ENCODE measurements at places on chromosomes 5 and 9.

DNA sequence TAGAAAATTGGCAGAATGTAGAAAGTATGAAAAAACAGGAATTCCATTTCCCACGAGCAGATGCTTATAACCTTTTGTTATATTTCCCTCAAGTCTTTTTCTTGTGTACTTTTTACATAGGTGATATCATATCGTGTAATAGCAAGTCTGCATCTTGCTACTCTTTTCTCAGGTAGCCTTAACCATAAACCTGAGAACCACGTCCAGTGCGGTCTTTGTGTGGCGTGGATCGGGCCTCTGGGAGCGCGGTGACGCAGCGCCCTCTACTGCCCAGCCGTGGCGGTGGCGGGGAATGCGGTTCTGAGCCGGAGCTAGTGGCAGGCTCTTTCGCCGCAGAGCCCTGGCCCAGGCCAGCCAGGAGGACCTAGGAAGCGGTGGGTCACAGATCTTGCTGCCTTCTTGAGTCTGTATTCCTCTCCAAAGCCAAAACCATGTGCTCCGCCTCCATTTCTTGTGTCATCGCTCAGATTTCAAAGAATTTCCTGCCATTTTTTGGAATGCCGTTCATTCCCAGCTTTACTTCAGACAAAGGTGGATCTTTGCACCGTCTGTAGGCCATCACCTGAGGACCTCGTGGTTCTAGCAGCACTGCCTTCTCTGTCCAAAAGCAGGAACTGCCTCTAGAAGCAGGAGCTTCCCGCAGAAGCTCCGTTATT, 71.9 kb downstream of the MVB12B start:
- peak; percentile 89 for DNase-seq

GRCh38 chr9:109726119-109726518, 53.9 kb upstream of the PALM2AKAP2 start:
- no peak for DNase-seq

GRCh38 chr9:93317495-93318094, 133.7 kb downstream of the WNK2 start:
- no peak for DNase-seq

- DNase-seq = peak; percentile 23
Observed at GRCh38 chr9:12718482-12719026, 25.4 kb downstream of the TYRP1 start.

DNA sequence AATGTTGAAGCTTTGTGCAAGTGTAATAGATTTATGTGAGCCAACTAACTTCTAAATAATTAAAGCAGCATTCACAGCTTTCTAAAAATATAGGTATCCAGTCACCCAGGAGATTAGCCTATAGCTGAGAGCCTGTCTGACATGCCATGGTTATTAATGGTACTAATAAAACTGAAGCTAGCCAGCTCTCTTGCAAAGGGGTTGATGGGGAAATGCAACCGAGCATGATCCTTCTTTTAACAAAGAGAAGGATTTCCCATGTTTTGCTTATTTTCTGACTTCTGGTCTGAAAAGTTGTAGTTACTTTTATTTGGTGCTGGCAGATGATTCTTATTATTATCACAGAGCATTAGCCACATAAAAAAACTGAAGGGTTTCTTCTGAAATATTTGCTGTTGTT, 488.7 kb upstream of the CYLC2 start:
- no peak for DNase-seq

DNA sequence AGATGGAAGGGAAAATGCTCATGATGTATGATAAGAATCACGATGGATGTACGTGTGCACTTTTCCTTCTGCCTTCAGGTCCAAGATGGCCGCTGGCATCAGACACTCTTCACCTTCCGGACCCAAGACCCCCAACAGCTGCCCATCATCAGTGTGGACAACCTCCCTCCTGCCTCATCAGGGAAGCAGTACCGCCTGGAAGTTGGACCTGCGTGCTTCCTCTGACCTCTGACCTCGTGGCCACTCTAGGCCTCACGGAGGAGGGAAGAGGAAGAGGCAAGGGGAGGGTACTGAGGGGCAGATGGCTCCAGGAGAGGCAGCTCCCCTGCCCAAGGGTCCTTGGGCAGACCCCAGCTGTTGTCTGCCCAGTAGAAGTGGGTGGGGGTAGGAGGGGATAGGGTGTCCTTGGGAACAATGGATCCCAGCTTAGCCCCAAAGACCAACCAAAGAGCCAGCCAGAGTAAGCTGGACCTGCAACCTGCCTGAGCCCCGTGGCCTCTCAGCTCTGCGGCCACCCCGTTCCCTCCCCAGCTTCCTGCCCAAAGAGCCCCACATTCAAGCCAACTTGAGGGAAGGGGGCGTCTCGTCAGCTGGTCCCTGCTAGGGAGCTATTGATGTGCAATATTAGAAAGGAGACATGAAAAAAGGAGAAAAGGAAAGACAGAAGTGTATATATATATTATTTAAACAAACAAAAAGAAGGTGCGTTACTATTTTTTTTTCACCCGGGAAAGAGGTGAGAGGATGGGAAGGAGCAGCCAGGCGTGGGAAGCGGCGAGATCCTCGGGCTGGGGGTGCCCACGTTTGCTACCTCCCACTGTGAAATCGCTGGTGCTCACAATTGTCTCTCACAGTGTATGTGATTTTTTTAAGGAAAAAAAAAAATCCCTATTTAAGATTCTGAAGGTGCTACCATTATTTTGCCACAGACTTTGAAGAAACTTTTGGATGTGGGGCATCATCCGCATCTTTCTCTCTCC, 12.1 kb upstream of the ORM1 start:
- no peak for DNase-seq

GRCh38 chr9:123710299-123710698, 219.6 kb downstream of the DENND1A start:
- DNase-seq = no peak

- DNase-seq = no peak
Observed at GRCh38 chr9:132238992-132239391, 77.1 kb downstream of the NTNG2 start.

GRCh38 chr9:101736717-101737116, 1.7 kb downstream of the GRIN3A start:
- peak; percentile 35 for DNase-seq

GRCh38 chr5:172617817-172618216, 23.2 kb upstream of the NEURL1B start:
- no peak for DNase-seq

DNA sequence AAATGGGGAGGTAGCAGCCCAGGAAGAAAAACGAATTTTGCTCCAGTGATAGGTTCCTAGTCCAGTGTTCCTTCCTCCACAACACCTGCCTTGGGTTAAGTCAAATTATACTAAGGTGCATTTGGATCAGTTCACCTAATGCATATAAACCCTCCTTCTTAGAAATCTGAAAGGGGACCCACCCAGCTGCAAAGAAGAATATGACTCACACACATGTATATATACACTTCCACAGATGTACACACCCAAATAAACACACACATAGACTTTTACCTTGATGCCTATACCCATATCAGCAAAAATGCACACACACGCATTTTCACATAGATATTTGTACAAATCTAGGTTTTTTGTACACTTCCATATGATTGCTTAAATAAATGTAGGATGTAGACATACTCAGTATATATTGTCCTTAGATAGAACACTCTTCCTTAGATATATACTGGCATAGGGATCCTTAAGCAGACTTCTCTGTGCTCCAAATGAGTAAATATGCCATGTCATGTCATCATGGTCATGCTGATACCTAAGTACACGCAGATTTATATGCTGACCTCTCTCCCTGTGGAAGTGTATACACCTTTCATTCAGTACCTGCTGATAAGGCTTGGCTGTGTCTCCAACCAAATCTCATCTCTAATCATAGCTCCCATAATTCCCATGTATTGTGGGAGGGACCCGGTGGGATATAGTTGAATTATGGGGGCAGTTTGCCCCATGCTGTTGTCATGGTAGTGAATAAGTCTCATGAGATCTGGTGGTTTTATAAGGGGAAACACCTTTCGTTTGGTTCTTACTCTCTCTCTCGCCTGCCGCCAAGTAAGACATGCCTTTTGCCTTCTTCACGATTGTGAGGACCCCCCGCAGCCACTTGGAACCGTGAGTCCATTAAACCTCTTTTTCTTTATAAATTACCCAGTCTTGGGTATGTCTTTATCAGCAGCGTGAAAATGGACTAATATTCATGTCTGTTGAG, 10.2 kb downstream of the ADRB2 start:
- DNase-seq = no peak

DNA sequence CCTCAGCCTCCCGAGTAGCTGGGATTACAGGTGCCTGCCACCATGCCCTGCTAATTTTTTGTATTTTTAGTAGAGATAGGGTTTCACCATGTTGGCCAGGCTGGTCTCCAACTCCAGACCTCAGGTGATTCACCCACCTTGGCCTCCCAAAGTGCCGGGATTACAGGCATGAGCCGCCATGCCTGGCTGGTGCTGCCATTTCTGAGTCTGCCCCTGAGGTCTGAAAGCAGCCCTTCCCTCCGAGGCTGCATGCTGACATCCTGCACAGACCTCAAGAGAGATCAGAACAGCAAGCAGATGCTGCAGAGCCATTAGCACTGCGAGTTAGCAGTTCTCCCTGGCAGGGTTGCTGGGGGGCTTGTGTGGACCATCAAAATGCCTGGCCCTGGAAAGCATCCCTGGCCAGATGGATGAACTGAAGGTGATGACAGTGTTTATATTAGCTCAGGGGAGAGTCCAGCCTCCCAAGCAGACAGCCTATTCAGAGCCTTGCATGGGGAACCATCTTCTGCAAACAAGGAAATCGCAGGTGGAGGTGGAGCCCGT, 176.5 kb upstream of the PANK3 start:
- DNase-seq = no peak

- DNase-seq = no peak
Observed at GRCh38 chr5:158234323-158235158, 375.6 kb upstream of the CLINT1 start.

- DNase-seq = no peak
Observed at GRCh38 chr9:5857928-5858327, 25.0 kb upstream of the ERMP1 start.

GRCh38 chr5:155773680-155774079, 553.3 kb upstream of the SGCD start:
- DNase-seq = no peak

DNA sequence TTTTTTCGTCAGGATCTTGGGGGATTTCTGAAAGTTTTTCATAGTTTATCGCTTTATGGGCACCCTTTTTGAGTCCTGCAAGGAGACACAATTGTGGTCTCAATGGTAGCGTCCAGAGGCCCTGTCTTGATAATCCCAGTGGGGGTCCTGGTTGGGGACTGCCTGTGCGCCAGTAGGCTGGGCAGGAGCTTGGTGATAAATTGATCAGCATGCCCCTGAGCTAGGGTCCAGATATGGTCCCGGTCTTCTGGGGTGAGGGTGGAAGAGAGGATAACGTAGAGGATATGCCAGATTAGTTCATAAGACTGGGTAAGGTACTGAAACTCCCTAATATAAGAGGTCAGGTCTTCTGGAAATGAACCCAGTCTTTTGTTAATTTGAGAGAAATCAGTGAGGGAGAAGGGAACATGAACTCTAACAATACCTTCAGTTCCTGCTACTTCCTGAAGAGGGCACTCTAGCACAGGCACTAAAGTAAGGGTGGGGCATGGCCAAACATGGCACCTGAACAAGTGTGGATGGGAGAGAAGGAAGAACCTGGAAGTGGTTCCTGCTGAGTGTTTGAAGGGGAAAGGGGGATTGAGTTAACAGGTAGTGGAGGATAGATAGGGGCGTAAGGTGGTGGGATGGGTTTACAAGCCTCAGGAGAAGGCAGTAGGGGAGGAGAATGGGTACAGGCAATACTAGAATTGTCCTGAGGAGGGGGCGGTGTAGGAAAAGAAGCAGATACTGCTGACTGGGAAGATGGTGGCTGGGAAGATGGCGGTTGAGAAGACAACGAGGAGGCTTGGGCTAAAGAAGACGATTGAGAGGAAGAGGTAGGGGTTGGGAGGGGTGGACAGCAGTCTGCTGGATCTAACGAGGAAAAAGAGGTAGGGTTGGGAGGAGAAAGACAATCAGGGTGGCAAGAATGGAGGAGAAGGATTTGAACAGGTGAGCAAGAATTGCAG, 33.8 kb upstream of the ANXA2R start:
- DNase-seq = no peak

DNA sequence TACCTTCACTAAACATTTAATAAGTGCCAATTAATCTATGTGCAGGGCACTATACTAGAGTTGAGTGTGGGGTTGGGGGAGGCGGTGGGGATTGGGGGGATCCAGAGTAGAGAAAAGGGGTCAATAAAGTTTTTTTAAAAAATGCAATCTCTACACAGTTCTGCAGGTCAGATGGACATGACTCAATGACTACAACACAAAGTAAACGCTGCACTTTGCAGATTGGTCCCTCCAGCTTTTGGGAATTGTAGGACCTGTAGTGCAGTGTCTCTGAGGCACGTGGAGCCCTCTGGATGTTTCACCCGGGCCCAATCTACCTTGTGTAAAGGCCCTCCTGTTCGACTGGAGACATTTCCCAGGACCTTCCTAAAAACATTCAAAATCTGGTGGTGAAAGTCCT, 43.5 kb downstream of the SEMA6A start:
- no peak for DNase-seq

DNA sequence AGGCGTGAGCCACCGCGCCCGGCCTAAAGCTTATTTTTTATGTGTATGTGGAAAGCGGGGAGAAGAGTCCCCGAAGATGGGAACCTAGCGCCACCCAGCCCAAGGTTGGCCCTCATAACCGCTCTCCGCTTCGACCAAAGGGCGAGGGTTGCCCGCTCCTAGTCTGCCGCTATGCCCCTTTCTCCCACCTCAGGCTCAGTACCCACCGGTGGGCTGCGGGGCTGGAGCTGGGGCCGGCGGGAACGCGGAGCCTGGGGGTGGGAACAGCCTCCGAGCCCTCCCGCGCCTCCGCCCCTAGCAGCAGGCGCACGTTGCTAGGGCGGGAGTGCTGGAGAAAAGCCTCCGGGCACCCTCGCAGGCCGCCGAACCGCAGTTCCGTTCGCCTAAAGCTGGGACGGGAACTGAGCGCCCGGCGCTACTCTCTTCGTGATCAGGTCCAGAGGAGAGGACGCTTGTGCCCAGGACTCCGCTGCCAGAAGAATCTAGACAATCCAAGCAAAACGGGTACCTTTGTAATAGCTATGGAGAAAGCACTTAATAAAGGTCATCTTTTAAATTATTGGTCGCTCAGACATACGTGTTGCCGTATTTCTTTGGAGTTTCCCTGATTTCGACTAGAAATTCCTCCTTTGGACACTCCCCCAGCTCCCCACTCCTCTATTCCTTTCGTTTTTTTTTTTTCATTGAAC, at the start of gene WDR31:
WDR31 (minus strand) TSS at position 265 of the 689 bp plus-strand sequence. CDS start 8,253 bp downstream, outside the sequence.
- peak; percentile 92 for DNase-seq

DNA sequence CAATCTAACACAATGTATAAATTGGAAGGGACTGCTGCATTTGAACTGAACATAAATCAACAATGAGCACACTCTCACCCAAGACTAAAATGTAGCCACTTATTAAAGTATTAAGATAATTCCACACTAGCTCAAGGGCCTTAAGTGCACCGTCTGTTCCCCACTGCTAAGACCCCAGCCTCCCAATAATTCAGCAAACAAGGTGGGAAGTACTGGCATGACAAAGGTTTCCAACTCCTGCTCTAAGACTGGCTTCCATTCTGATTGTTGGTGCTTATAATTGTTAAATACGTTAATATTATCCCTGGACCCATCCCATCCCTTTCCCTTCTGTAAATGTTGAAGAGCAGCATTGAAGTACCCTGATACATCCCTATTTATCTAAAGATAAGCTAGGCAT, 636.7 kb downstream of the NR2F1-AS1 start:
- no peak for DNase-seq

Measured in left ventricle myocardium superior (tissue), 1 donor.